GDM1 (cell line): ENCODE measurements at places on chromosomes 16 and 17.

DNA sequence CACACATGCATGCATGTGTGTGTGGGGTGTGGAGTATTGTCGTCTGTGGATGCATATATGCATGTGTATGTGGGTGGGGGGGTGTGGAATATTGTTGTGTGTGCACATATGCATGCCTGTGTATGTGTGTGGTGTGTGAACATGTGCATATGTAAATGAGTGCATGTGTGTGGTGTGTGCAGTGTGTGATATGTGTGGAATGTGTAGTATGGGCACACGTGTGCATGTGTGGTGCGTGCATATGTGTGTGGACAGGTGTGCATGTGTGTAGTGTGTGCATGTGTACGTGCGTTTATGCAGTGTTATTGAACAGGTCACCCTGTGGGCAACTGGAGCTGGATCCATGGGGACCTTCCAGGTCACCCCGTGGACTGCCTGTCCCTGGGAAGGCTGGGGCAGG is 18.7 kb downstream of the RBFOX3 start:
- DNase-seq = no peak

GRCh38 chr17:78861229-78861628 is 20.6 kb upstream of the USP36 start:
- no peak for DNase-seq

DNA sequence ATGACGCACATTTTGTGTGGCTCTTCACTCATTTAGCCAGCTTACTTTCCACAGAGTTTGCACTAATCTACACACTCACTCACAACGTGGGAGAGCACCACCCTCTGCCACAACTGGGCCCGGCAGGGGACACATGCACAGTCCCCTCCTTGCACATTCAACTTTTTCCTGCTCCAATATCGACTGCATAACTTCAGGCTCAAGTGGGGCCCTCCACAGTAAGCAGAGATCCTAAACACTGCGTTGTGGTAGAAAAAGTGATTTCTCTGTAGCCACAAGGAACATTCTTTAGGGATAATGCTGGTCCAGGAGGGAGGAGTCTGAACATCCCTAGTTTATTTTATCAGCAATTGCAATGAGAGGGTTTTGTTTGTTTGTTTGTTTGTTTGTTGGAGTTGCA is 40.0 kb downstream of the MRPS23 start:
- DNase-seq = no peak

DNA sequence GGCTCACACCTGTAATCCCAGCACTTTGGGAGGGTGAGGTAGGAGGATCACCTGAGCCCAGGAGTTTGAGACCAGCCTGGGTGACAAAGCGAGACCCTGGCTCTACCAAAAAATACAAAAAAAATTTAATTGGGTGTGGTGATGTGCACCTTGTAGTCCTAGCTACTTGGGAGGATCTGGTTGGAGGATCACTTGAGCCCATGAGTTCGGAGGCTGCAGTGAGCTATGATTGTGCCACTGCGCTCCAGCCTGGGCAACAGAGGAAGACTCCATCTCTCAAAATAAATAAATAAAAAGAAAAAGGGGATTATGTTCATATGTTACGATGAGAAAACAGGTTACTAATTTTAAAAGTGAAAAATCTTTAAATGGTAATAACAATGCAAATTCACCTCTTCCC is 996 bp downstream of the MLKL start:
- no peak for DNase-seq

DNA sequence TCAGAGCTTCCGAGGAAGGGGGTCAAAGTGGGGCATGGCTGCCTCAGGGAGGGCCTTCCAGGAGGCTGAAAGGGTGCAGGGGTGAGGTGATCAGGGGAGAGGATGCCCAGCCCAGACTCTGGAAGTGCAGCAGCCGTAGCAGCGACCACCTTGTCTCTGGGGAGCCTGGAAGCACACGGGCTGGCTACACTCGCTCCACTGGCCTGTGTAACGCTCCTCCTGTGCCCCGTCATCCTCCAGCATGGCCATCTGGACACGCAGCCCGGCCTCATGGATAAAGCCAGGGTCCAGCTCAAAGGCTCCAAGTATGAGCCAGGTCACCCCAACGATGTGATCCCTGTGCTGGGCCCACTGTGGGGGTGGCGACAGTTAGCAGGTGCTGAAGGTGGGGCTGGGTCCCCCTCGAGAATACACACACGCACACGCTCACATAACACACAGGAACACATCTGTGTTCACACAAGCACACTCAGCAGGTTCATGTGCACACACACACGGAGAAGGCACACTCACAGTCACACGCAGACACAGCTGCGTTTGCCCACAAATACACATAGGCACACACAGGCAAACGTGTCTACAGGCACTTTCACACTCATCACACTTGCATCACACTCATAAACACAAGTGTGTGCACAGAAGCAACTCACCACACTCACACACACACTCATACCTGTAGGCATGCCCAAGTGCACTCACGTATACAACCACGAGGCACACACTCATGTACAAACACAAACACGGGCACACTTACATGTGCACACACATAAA is 19.3 kb downstream of the POLR3K start:
- no peak for DNase-seq
